Brain microvascular endothelial cell (primary cell): ENCODE measurements at places on chromosomes 13 and 19.

DNA sequence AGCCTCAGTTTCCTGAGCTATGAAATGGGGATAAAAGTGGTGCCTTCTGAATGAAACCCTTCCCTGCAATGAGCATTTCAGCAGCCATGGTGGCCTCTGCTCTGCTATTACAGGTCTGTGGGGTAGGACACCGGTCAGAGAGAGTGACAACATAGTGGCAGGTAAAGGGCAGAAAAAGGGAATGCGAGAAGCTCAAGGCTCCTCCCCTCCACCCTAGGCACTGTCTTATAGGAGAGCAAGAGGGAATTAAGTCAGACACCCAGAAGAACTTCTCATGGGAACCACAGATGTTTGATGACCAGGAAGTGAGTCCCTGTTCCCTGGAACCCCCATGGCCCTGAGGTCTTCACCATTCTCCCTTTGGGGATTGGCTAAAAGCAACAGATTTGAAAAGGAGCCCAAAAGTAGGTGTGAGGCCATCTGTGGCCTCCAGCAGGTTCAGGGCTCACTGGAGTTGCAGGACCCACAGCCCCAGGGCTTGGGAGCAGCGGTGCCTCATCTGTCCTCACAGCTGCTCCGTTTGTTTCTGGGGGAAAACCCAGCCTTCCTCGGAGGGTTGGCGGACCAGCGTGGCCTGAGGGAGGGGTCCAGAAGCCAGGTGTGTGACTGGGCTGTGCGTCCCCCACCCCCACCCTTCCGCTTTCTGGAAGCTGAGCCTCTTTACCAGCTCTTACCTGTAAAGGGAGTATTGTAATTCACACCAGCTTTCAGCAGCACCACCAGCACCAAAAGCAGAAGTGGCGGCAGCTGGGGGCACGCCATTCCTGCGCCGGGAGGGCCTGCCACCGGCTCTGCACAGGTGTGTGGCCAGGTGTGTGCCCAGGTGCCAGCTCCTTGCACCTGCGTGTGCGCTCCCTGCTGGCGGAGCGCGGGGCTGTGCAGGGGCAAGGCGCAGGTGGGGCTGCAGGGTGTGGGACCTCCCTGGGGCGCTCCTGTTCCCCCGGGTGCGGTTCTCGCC lies 19.4 kb downstream of the IQCN start:
- DNase-seq: no peak

DNA sequence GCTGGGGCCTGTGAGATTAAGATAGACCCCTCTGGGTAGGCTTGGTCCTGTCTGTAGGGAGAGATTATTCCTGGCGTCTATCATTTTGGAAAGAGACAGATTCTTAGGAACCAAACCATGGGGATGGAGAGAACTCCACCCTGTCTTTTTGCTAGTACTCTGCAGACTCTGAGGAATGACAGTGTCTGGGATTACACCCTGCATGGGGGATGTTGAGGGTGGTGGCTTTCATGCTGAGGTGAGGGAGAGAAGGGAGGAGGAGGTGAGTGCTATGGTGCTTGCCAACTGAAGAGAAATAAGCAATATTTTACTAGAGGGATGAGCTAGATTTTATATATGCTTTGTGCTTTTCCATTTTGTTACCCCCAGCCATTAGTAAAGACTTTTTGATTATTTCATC lies 74.5 kb upstream of the PCDH8 start:
- DNase-seq: no peak

DNA sequence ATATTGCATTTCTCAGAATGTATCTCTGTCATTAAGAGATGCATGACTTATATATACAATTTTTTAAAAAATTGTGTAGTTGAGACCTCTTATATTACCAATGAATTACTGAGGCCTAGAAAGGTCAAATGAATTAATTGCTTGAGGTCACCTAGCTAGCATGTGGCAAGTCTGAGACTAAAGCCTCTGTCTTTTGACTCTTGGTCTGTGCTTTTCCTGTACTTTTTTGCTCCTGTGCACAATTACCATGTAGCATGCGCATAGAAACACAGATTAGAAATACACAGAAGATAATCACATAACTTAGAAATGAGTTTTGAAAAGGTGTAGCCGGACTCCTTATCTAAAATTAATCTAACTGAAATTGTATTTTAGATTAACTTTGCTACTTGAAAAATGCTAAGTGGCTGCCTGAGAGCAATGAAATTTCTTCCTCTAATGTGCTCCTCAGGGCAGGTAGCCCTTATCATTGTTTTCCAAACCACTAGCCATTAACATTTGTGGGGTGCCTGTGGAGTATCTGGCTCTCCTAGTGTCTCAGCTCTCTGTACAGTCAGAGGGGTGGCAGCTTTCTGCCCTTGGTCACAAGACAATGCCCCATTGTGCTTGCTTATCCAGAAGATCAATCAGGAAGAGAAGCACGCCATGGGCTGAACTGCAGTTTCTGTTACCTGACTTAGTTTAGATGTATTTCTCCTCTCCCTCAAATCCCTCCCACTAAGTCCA lies 119.6 kb downstream of the RFC3 start:
- no peak for DNase-seq

- DNase-seq: peak; percentile 80
Measured at GRCh38 chr19:16584248-16585093, 12.3 kb upstream of the SLC35E1 start.

- DNase-seq: no peak
Measured at GRCh38 chr19:54207676-54207982, 7.0 kb downstream of the RPS9 start.

GRCh38 chr19:45878043-45878794 lies 7.7 kb downstream of the IRF2BP1 start:
- DNase-seq: no peak

GRCh38 chr19:55552206-55552605 lies 6.9 kb upstream of the SBK3 start:
- peak; percentile 15 for DNase-seq

DNA sequence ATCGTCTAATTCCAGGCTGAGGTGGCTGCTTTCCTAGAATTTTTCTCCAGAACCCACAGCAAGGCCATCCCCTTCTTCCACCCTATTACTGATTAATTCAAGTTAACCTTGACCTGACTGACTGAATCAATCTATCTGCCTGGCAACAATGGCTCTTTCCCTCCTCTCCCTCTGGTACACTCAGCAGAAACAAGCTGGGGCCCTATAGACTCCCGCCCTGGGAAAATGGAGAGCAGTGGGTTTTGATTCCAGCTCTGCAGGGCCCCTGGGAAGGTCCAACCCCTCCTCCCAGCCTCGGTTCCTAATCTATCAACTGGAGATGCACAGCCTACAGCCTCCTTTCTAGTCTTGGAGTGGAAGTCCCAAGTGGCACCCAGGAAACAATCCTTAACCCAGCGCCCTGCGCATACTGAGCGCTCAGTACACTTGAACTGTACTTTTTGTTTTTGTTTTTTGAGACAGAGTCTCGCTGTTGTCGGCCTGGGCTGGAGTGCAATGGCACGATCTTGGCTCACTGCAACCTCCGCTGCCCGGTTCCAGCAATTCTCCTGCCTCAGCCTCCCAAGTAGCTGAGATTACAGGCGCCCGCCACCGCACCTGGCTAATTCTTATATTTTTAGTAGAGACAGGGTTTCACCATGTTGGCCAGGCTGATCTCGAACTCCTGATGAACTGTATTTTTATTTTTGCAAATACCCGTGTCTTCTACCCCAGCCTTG lies 5.2 kb upstream of the C3 start:
- DNase-seq: no peak

DNA sequence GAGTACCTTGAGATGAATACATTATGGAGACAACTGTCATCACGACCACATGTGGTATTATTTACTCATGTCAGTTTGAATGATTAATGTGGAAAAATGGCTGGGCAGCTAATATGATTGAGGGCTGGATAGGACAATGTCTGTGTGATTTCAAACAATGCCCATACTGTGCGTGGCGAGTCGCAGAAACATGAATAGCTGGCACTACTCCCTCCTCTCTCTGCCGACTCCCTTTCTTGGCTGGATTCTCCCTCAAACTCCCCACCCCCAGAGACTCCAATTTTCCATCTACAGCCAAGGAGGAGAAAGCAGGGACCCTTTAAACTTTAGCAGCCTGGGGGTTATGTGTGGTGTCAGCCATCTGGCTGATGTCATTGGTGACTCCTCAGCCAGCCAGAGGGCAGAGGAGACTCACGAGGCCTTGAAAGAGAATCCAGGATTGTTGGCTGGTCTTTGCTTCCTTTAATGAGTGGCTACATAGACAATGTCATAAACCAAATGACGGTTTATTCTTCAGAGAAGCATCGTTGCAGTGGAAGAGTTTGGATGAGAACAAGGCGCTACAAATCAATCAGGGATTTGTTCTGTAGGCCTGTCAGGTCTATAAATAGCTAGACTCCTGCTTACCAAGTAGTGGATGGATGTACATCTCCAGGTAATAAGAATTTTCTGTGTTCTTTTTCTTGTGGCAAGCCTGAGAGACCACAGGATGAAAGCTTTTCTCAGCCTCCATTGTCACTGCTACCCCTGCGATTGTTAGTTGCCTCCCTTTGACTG lies 165.6 kb downstream of the DLEU7 start:
- DNase-seq: peak; percentile 19

- DNase-seq: peak; percentile 47
Measured at GRCh38 chr19:15378534-15379082, 979 bp downstream of the AKAP8 start.

- DNase-seq: peak; percentile 14
Measured at GRCh38 chr19:45468159-45468651, 409 bp downstream of the FOSB start.

DNA sequence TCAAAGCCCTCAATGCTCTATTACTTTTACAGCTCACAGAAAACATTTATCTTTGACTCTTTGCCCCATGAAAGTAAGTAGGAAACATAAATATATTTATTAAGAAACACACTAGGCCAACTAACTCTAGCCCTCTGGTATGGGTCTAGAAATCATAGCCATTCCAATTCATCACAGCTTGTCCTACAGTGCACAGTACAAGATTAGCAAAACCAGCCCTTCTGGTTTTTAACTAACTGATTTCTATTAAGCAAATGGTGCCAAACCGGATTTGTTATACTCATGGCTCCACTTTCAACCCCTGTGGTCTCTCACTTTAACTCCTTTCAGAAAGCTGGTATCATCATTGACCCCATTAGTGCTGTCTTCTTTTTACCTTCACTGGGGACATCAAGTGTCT lies 5.6 kb upstream of the LRRC63 start:
- DNase-seq: no peak

- DNase-seq: no peak
Measured at GRCh38 chr13:52782471-52783448, 43.1 kb upstream of the CNMD start.

DNA sequence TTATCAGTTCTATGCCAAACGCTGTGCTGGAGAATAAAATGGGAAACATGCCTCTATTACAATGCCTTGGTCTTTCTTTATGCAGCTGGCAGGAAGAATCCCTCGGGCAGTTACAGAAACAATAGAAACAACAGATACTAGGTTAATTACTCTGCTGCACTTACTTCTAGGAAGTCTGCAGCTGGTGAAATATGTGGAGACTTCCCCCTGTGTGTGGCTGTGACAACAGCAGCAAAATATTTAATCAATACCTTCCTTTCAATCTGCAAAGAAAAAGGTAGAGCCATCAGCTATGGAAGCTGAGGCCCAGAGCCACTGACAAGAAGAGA lies 9.9 kb downstream of the STOML3 start:
- no peak for DNase-seq

- peak; percentile 12 for DNase-seq
Measured at GRCh38 chr13:52158629-52159158, 703 bp downstream of the NEK3 start.

- no peak for DNase-seq
Measured at GRCh38 chr13:95937714-95938320, 115.4 kb downstream of the UGGT2 start.

- no peak for DNase-seq
Measured at GRCh38 chr13:100349594-100349993, 239.0 kb downstream of the GGACT start.

- DNase-seq: no peak
Measured at GRCh38 chr19:42313840-42314755, 989 bp downstream of the TMEM145 start.

- no peak for DNase-seq
Measured at GRCh38 chr13:28094306-28094705, 6.1 kb downstream of the FLT3 start.

DNA sequence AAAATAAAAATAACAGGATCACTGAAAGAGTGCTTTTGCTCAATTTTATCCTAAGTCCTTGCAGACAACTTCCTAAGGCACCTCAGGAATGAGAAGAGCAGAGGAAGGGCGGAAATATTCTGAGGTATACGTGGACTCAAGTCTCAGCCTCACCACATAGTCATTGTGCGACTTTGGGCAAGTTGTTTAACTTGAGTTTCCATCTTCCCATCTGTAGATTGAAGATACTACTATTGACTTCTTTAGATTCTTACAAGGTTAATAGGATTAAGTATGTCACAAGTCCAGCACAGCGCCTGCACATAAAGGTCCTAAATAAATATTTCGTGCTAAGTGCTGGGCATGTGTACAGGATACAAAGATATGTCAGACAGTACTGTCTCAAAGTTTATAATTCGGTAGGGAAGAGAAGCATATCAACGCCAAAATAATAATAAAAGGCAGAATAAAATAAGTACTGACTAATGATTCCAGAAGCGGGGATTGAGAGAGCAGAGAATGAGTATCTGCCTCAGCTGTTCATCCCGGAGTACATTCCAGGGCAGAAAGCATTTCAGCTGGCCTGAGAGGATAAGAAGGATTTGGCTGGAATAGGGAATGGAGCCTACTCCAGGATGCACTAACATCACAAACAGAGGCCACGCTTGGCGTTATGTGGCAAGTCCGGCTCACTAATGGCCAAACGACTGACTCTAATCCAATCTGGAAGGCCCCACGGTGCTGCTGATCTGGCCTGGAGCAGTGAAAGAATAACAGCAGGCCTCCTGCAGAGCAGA lies 139.7 kb downstream of the FLT1 start:
- DNase-seq: no peak

GRCh38 chr13:81320516-81320915 lies 979.6 kb upstream of the SPRY2 start:
- no peak for DNase-seq

DNA sequence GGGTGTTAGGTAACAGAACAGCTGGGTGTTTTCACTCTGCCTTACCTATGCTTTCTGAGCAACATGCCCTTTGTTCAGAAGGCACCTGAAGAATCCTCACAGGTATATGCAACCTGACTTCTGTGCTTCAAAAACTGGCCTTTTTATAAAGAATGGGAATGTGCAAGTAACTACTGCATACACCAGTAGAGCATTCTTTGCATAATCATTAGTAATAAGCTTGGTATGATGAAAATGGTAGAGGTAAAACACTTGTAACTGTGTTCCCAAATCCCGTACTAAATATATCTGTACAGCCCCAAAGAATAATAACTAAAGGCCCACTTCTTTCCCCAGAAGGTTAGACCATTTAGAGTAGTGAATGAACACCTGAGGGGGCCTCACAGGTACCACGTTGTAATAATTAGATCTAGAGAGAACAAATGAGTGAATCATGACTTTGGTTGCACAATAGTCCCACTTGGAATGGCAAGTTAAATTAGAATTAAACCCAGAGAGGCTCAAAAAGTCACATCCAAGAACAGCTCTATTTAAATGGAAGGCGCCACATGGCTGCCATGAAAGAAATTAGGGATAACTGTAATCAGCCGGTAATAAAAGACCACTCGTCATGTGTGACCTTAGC lies 413.9 kb downstream of the KLF12 start:
- DNase-seq: no peak
